ENCODE measurements at places on chromosomes 2 and 18.

DNA sequence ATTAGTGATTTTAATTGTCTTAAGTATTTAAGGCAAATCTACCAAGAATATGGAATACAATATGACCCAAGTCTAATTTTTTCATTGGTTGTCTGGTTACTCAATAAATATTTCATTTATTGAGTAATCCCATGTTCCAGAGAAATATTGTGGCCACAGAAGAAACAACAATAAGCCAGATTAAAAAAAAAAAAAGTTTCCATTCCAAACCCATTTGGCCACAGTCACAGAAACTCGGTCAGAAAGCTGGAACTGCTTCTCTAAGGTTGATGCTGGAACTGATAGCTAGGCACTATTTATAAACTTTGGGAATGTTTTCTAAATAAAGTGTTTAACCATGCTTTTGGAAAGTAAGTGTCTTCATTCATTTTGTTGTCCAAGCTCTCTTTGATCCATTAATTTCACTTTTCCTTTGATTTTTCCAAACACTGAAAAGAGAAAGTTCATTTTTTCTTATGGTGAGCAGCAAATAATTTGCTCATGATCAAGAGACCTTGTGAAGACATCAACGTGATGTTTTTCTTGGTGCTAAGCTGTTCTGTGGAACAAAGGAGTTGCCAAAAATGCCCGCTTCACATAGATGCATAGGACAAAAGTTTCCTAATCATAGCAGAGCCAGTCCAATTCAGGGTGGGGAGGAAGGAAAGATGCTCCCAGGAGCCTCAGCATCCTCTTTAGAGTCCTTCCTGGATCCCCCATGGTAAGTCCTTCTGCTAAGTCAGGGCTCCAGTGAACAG is 72.1 kb upstream of the CCBE1 start:
- DNase-seq = no peak

- DNase-seq = no peak
These were observed 20.7 kb downstream of the FBXO15 start for GRCh38 chr18:74126684-74127655.

GRCh38 chr2:191501561-191502168 is 176.3 kb upstream of the NABP1 start:
- DNase-seq = no peak

DNA sequence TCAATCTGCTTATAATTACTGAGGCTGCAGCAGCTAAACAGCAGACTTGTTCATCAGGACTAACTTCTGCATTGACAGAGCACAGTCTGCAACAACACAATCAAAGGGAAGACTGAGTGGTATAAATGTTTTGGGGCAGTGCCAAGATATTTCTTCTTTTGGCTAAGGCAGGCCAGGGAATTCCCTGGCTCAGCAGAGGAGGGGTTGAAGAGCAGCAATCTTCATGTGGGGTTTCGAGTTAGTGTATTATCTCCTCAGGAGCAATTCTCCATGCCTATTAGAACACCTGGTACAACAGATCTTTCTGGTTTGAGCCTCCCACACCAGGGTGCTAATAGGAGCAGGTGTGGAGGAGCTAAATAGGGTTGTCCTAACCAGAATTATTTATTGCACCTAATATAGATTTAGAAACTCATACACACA is 103.0 kb upstream of the STK17B start:
- DNase-seq = peak; percentile 30

DNA sequence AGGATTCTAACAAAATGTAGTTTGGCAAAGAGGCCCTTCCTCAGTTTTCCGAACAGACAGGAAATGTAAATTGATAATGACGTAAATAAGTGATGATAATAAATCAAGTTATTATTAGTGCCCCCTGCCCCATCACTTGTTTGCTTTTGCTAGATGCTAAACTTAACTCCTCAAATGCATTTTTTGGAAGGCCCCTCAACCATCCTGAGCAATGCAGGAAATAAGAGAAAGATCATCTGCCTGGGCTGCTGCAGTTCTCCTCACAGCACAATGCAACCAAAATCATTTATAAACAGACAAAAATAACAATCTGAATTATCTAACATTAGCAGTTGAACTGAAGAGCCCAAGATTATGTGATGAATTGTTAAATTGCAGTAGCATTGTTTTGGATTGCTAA is 62.6 kb upstream of the PSMD14 start:
- DNase-seq = no peak

DNA sequence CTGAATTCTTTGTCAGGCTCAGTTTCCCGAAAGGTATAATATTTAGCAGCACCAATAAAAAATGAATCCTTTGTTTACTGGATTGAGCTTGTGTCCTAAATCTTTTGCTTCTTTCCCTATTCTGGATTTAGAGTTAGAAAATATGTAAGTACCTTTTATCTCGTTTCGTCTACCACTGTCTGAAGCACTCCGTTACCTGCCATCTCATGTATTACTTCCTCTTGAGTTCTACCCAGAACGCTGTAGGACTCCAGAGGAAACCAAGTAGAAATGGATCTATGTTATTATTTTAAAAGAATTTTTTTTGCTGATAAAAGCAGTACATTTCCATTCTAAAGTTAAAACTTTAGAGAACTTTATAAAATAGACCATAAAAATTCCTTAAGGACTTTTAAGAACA is 13.5 kb downstream of the ANKRD12 start:
- no peak for DNase-seq

- DNase-seq = no peak
These were observed 11.4 kb upstream of the DYNC1I2 start for GRCh38 chr2:171675810-171676345.

DNA sequence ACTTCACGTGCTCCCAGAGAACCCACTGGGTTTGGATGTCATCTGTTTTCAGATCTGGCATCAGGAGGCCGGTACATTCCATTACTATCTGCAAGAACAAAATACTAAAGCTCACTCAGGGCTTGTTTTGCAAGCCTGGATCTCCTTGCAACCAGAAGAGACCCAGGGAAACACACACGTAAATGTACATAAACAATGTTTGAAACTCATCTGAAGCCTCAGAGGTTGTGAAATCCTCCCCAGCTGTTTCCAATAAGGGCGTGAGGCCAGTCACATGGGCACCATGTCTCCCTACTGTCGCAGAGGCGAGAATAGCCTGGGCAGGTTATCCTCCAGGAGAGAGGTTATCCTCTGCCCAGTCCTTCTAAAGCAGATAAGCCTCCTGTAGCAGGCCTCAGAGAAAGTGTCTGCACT is 186.9 kb downstream of the GFPT1 start:
- DNase-seq = no peak

GRCh38 chr2:193583638-193584400 is 1389.1 kb upstream of the TMEFF2 start:
- DNase-seq = no peak

DNA sequence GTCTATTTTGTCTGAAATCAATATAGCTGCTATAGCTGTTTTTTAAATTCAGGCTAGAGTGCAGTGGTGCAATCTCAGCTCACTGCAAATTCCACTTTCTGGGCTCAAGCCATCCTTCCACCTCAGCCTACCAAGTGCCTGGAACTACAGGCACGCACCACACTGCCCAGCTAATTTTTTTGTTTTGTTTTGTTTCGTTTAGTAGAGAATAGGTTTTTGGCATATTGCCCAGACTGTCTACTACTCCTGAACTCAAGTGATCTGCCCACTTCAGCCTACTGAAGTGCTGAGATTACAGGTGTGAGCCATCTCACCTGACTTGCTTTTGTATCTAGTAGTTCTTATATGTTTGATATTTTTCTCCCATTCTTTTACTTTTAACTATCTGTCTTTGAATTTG is 259.7 kb downstream of the CDH19 start:
- no peak for DNase-seq

DNA sequence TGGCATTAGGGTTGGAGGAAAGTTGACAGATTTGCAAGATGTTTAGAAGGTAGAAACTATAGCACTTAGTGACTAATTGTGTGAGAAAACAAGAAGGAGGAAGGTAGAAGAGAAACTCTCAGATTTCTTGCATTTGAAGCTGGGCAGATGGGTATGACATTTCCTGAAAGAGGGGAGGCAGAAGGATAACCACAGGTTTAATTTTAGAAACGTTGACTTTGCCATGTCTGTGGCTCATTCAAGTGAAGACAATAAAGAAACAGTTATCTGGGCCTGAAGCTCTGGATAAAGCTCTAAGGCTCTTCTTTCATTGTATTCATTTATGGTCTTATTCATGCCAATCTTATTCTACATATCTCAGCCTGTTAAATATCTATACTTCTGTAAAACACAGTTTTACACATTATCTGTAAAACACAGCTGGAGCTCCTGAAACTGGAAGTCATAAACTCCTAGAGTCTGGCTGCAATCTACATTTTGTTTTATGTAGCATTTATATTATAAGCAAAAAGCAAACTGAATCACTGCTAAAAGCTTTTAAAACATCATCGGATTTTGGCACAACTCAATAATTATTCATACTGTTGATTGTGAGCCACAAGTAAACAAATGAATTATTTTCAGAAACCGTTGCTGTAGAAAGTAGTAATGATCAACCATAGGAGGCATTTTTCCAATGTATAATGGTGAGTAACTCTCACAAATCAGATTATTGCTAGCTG is 138.5 kb downstream of the RIT2 start:
- no peak for DNase-seq

DNA sequence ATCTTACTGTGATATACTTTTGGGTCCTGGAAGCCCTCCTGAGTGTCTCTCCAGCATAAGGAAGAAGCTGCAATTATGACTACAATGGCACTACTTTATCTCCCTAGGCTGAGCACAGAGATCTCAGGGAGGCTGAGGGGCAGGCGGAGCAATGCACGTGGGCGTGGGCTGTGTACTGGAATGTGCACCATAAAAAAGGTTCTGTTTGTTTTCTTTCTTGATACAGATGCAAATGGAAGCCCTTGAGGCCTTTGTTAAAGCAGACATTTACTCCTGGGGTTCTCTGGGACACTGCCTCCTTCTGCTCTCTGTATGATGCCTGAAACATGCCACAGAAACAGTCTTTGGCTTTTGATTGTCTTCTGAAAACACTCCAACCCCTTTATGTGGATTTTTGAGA is 79.1 kb upstream of the DLX2 start:
- DNase-seq = no peak

DNA sequence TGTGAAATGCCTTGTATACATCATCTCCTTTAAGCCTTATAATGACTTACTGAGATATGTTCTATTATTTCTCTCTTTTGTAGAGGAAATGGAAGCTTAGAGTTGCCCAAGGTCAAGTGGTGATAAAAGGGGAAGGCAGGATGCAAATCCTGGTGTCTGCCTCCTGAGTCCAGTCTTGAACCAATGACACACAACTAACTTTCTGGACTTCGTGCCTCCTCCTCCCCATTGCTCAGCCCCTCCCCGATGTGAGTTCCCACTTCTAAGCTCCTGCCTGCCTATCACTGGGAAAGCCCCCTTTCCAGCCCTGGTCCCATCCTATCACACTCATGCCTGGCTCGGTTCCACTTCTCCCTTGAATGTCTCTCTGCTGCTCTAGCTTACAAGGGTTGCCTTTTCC is 6.9 kb upstream of the CTIF start:
- DNase-seq = no peak

DNA sequence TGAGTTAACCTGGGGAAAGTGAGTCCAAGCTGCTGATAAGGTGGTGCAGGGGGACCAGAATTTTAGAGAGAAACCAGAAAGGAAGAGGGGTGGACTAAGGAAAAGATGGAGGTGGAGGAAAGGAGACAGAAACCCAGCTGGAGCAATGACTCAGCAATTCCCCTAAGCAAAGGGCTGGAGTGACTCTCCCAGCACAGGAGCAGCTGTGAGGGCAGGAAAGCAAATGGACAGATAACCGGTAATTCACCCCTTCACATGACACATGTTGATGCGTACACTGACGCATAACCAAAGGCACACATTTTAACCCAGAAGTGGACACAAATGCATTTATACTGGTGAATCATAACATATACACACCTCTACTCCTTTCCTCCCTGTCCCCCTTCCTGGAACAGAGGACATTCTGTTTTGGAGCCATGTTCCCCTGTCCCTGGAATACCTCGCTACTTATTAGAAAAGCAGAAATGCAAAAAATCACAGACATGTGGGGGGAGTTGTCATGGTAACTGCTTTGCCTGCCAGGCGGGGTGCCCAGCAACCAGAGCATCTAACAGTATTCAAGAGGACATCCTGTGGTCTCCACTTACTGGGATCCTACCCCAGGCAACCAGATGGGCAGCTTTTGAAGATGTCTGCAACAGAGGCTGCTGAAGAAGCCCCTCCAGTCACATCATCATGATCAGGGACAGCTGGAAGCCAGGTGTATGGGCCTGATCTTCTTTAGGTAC is 4.7 kb downstream of the CDK5R2 start:
- no peak for DNase-seq

GRCh38 chr2:21301871-21302455 is 178.2 kb downstream of the TDRD15 start:
- DNase-seq = no peak

DNA sequence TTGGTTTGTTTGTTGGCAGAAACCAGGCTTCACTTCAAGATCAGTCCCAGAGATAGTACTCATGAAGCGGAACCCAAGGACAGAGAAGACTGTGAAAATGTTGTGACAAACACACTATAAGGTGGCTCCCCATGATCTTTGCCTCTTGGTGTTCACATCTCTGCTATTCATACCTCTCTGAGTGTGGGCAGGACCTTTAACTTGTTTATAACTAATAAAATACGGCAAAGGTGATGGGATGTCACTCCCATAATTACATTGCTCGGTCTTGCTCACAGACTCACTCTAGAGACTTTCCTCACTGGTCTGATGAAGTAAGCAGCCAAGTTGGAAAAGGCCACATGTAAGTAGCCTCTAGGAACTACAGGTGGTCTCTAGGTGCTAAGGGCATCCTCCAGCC is 30.6 kb upstream of the UGP2 start:
- no peak for DNase-seq

DNA sequence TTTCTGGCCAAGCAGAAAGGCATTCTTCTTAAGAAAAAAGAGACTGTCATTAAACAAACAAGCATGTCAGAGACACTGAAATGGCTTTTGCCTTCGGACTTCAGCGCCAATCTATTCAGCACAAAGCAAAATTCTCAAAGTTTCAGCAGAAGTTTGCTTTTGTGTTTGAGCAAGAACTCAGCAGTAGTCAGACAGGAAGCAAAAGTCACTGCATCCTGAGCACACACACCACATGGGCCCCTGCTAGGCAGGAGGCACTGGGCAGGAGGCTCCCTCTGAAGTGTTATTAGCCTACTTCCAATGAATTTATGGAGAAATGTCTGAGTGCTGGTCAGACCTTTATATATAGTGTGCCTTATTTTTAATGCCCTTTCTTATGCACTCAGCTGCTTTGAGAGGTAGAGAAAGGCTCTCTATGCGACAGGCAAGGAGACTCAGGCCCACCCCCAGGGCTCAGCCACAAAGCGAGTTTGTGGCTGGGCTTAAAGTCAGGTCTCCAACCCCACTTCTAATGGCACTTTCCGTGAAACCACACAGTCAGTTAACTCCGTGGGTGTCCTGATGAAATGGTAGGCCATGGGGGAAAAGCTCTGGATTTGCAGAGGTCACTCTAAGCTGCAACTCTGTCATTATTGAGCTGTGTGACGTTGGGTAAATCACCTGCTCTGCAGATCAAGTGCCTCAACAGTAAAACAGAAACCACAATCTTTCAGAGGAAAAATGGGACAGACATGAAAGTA is 161.0 kb upstream of the TMEM200C start:
- no peak for DNase-seq

- DNase-seq = no peak
These were observed 18.1 kb downstream of the NETO1 start for GRCh38 chr18:72849671-72850070.
